ENCODE measurements at places on chromosomes 11 and 22. TPM values are rescaled to one million over a fixed set of nuclear protein-coding genes. Genes with fewer than 3 reads are reported as not detected.
A peak's percentile ranks its signal among the peaks of the same experiment; 100 is the strongest.

GRCh38 chr11:127531167-127531566, 530.6 kb upstream of the KIRREL3 start:
- no peak for DNase-seq

The TMPRSS4 gene
- not detected for total RNA-seq

The RRP8 gene
- 33.8 TPM for total RNA-seq

DNA sequence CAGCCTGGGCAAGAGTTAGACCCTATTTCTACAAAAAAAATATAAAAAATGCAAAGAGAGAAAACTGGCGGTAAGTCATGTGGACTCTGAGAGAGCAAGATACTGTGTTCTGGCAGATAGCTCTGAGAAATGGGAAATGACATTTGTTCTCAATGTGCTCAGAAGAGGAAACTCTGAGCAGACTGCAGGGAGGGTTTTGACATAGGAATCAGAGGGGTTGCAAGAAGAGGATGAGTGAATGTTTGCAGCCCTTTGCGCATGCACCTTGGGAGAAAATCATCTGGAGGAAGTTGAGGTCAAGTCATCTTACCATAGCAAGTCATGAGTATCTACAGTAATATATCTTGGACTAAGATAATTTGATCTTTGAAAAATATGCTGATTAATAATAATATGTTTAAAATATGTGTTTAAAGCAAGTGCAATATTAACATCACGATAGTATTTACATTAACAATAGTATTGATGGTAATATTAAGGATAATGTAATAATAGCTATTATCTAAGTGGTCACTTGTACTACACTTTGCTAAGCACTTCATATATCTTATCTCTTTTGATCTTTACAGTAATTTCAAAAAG, 2.6 kb downstream of the ACER3 start:
- no peak for DNase-seq

The NLRP10 gene
- not detected for total RNA-seq

The CCDC116 gene
- total RNA-seq: 2.5 TPM

The TMPRSS13 gene
- 0.36 TPM for total RNA-seq

DNA sequence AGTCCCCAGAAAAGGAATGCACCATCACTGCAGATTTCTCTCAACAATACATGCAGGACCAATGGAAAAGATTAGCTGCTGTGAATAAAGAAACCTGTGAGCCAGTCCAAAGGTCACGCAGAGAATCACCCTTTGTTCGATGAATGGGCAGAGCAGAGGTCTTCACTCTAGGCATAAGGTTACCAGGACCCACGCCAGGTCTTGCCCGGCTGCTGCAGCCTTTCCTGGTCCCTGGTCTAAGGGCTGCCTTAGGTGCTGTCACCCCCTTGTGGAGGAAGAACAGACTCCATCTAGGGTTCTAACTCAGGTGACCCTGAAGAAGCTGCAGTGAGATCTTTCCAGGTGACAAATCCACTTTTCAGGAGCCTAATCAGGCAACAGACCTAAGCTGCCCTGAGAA, 29.0 kb upstream of the NAP1L4 start:
- DNase-seq: no peak

- DNase-seq: no peak
Measured at GRCh38 chr11:31340903-31341572, 28.5 kb downstream of the DCDC1 start.

DNA sequence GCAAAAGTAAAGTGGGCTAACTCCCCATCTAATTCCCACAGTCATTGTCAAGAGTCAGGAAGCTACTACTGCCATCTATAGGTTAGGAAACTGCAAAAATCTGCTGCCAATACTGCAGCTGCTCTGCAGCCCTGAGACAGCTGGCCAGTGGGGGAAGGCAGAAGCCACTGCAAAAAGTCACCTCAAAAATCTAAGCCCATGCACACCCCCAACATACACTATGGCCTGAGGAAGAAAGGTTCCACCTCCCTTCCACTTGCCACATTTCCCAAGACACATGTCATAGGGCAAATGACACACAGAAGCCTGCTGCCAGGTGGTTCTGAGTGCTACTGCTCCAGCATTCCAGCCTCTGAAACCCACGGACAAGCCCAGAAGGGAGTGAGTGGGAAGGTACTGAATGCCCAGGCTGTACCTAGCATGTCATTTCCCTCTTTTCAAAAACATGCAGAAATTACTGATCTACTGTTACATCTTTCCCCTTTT, 36.9 kb downstream of the DGCR2 start:
- DNase-seq: no peak

The GRK3 gene
- 3.0 TPM for total RNA-seq

- DNase-seq: no peak
Measured at GRCh38 chr22:16845465-16845864, 20.3 kb upstream of the XKR3 start.

The LUZP2 gene
- not detected for total RNA-seq

DNA sequence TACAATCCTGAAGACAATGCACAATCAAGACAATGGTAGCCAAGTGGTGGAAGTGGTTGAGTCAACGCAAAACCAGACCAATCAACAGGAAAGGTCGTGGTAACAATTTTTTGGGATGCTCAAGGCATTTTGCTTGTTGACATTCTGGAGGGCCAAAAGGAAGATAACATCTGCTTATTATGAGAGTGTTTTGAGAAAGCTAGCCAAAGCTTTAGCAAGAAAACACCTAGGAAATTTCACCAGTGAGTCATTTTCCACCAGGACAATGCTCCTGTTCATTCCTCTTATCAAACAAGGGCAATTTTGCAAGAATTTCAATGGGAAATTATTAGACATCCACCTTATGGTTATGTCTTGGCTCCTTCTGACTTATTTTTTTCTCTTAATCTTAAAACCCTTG, 1932.2 kb upstream of the RAG2 start:
- DNase-seq: no peak

DNA sequence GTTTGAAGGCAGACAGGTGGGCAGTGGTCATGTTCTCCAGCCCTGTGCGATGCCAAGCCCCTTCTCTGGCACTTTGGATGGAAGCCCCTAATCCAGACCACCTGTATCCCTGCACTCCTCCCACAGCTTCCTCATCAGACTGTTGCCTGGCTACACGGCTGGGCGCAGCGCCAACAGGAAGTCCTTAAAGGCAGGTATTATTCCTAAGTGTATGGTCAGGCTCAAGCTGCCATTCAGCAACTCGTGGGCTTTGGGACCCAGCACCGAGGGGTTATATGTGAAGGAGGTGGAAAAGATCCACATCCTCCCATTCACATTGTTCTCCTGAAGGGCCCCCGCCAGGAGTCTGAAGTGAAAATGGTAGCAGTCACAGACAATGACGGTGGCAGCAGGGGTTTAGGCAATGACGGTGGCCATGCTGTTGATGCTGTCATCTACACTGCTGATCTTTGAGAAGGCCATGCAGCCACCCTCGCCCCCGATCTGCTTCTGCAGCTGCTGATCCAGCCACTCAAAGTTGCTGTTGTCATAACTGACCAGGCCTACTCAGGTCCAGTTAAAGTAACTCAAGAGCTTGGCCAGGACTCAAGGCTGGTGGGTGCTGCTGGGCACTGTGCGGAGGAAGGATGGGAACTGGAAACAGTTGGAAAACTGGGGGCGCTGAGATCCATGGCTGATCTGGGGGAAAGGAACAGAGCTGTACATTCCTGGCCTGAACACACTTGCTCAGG, 27.7 kb downstream of the OR6Q1 start:
- DNase-seq: no peak

DNA sequence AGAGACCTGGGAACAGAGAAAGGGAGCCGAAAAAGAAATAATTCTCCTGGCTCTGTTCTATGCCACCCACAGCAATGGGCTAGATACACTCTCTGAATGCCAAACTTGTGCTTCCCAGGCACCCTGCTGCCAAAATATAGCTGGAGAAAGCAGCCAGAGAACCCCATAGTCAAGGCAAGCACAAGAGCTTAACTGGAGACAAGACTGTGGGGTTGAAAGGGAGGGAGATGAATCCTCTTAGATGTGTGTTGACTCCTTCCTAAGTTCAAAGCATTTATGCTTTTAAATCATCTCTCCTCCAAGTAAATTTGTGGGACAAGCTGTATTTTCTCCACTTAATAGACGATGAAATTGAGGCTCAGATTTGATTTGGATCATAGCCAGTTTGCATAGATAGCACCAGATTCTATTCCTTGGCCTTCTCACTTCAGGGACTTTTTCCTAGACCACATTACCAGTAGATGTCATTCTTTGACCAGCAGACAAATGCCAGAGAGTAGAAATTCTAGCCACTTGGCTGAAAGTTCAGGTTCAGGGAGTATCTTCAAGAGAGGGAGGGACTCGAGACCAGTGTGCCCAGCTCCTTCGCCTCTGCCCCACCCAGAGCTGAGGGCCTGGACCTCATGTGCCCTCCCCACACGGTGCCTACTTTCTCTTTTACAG, 16.5 kb upstream of the ETS1 start:
- no peak for DNase-seq

The OR52H1 gene
- total RNA-seq: not detected

The RIMBP3C gene
- 1.4 TPM for total RNA-seq

- no peak for DNase-seq
Measured at GRCh38 chr11:63997104-63997700, 11.0 kb downstream of the OTUB1 start.

GRCh38 chr22:29979777-29980321, 96.9 kb downstream of the MTMR3 start:
- DNase-seq: no peak

DNA sequence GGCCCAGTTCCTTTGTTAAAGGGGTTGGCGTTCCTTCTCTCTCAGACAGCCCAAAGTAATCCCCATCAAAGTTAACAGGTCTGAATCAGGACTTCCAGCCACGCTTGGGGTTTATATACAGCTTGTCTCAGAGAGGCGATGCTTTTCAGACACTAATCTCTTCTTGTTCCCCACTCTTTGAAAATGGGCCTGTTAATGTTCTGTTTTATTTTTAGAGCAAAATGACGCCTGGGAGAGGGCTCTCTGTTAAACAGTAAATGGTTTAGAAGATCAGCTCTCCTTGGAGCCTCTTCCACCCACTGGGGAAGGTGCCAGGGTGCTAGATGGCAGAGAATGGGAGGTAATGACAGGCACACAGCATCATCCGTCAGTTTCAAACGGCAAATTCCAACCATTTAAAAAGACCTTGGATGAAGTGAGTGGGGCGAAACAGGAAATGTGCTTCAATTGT, 235.9 kb upstream of the NARS2 start:
- no peak for DNase-seq

The KDELR3 gene
- total RNA-seq: 0.26 TPM

GRCh38 chr11:73333640-73334383, 25.7 kb downstream of the ARHGEF17 start:
- DNase-seq: no peak

DNA sequence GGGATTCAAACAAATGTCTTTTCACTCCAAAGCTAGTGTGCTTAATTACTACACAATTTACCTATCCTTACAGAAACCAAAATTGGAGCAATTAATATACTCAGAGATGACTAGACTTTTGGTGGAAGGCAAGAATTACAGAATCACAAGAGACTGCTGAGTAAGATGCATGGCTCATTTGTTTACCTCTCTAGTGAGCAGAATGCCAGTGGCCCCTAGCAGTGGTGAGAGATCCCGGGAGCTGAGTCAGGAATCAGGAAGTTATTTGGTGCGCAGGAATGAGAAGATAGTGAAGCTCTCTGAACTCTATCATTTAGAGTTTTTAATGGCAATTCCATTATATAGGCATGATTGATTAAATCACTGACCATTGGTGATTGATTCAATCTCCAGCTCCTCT, 188.9 kb upstream of the SESN3 start:
- no peak for DNase-seq

DNA sequence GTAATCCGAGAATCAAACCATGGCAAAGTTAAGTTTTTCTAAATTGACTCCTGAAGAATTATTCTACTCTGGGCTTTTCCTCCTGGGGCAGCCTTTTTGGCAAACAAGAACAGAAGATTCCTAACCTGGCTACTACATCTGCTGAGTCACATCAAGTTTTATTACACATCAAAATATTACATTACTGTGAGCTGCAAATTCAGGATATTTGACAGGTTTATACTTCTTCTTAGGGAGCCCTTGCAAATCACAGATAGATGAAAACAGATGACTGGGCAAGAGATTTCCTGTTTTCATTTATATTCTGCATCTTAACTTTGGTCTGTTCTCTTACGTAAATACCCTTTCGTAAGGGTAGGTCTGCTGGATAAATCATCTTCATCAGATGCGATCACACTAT, 23.6 kb downstream of the XRRA1 start:
- no peak for DNase-seq

- peak; percentile 63 for DNase-seq
Measured at GRCh38 chr22:40176921-40177737, 596 bp upstream of the TNRC6B start.

GRCh38 chr11:44883277-44883676, 67.4 kb downstream of the TP53I11 start:
- DNase-seq: no peak

DNA sequence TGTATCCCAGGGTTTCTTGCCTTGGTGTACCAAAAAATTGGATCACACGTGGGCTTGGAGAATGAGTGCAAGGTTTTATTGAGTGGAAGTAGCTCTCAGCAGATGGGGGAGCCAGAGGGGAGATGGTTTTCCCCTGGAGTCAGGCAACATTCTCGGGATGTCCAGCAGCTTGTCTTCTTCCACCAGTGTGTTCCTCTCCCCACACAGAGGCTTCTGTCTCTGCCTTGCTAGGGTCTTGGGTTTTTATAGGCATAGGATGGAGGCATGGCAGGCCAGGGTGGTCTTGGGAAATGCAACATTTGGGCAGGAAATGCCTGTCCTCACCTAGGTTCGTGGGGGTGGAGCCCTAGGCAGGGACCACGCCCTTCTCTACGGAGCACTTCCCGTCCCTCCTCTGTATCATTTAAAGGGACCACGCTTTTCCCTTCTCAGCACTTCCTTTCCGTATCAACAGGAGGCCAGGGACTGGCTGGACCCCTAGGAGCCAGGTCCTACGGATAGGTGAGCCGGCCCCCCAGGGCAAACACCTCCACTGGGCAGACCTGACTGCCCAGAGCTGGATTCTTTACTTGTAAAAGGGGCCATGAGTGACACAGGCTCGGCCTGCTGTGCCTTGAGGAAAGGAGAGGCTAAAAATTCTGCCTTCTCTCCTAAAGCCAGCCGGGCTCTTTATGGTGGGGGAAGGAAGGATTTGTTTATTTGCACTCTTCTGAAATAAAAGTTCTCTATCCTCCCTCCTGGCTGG, 55.3 kb upstream of the CCDC188 start:
- DNase-seq: peak; percentile 71

DNA sequence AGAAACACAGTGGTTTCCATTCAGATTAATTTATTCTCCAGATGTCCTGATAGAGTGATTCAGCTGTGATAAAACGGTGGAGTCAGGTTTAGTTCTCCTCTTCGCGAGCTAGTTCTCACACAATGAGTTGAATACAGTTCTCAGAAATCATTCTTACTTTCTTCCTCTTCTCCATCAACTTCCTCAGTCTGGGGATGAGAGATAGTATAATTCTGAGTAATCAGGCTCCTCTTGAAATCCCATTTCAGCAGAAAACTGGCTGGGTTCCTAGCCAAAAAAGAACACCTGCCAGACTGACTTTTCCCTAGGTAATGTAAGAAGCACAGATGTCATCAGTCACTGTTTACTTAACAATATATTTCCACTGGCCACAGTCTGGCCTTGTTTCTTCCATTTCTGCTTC, 76.7 kb downstream of the SVIP start:
- no peak for DNase-seq

The PGM2L1 gene
- 1.4 TPM for total RNA-seq

Measured in natural killer cell treated with Interleukin-12 subunit alpha and Interleukin-12 subunit beta and Interleukin-15 and Interleukin-18, amount 100 ng/mL, for 72 hours (primary cell).